KG1 (cell line): ENCODE measurements at places on chromosomes 11 and 22.

GRCh38 chr11:131038597-131038996 is 122.3 kb upstream of the SNX19 start:
- DNase-seq: no peak

DNA sequence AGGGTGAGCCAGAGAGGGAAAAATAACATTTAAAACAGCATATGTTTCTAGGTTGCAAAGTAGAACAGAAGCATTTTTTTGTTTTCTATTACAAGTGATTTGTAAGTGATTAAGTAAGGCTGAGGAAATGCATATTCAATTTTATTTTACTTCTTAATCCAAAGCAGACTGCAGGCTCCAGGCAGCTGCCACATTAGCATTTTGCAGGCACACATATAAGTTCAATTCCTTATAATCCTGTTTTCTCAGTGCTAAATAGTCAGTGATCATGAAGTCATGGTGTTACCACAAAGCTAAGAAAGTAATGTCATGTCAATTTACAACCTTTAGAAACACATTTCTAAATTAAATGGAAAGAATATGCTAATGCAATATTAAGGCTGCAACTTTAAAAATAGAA is 149.8 kb downstream of the CNTN5 start:
- DNase-seq: no peak

DNA sequence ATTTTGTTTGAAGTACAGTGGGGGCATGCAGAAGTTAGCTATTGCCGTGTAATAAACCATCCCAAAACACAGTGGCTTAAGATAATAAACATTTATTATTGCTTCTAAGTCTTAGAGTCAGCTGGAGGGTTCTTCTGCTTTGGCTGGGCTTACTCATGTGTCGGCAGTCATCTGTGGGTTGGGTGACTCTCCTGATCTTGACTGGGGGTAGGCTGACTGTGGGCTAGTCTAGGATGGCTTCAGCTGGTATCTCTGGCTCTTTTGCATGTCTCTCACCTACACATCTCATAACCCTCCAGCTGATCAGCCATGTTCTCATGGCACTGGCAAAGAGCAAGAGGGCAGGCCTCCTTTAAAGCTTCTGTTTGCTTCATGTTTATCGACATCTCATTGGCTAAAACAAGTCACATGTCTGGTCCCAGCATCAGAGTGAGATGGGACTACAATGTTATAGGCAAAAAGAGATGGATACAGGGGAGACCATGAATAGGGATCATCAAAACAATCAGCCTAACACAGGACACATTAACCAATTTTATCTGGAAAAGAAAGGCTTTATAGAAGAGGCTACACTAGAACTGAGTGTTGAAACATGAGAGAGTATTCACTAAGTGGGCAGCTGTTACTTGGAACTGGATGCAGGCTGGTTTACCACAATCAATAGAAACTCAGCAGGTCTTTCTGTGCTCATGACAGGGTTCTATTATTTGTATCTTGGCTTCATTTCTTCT is 5.1 kb downstream of the LRRC51 start:
- DNase-seq: no peak

- no peak for DNase-seq
Observed at GRCh38 chr22:26461188-26461810, 22.3 kb downstream of the HPS4 start.

- no peak for DNase-seq
Observed at GRCh38 chr11:87859636-87860035, 315.6 kb downstream of the RAB38 start.

DNA sequence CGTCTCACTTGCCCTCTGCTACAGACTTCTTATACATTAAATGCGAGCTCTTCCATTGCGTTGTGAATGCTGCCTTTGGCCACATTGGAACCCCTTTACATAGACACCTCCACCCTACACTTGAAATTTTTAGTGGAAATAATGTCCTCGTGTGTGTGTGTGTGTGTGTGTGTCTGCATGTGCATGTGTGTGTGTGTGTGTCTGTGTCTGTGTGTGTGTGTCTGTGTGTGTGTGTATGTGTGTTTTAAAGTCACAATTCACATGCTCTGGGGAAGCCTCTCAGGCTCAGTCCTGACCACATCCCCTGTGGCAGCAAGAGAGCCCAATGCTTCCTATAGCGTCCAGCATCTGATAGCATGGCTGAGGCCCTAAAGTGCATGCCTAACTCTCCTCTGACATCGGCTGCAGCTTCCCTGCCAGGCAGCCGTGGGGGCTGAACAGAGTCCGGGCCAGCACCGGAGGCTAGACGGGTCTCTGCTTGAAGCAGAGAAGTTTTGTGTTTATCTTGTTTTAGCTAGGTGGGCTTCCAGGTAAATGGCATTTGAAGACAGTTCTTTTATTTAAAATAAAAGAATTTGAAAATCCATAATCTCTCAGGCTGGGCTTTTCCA is 64.5 kb upstream of the EMID1 start:
- DNase-seq: no peak

DNA sequence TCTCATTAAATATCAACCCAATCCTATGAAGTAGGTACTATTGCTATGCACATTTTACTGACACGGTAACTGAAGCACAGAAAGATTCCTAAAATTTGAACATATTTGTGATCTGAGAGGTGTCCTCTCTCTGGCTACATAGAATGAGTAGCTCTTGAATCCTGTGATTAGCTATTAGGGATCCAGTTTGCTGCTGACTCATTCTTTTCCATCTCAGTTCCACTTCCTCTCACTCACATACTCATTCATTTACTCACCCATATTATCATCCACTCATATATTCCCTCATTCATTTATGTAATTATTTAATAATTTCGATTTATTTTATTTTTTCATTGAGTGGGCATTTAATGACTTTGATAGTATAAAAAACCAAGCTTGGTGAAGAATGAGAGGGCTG is 42.7 kb downstream of the OR5B17 start:
- no peak for DNase-seq

DNA sequence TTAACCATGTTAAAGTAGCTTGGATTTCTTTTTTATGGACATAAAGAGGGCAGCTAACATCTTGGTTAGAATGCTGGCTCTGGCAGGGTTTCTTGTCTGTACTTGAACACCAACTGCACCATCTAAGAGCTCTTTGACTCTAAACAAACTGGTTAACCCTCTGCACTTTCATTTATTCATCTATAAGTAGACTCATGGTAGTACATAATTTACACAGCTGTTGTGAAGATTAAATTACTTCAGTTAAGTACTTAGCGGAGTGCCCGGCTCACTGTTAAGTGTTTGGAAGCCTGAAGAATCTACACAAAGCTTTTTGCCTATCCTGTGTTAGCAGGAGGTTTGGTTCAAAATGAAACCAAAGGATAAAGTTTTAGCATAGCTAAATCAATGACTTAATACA is 846.2 kb upstream of the API5 start:
- DNase-seq: no peak

GRCh38 chr11:120180551-120181232 is 30.1 kb upstream of the OAF start:
- DNase-seq: no peak

- DNase-seq: no peak
Observed at GRCh38 chr22:17095538-17095937, 10.7 kb downstream of the IL17RA start.

DNA sequence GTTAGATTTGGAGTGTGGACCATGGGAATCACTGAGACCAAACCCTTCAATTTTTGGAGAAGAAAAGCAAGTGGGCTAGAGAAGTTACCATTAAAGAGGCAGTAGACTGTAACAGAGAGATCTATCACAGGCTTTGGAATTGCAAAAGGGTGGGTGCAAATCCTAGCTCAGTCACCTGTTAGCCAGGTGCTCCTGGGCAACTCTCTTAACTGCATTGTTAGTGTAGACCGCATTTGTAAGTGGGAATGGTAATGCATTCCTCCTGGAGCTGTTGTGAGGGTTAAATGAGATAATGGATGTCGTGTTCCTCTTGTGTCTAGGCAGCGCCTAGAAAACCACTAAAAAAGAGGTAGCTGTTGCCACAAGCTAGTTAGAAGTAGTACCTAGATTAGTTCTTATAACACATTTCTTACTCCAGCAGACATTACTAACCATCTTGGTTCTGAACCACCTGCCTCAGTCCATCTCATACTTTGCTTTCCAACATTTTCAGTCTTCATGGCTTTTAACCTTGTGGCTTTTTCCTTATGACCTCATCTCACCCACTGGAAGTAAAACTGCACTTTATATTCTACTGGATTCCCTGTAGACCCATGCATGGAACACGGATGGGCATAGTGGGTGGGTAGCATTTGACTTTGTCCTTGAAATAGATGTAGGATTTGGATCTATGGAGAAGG is 153.0 kb downstream of the HIPK3 start:
- no peak for DNase-seq

- no peak for DNase-seq
Observed at GRCh38 chr11:16527525-16528246, 171.3 kb upstream of the SOX6 start.

GRCh38 chr11:8049084-8049483 is 31.9 kb upstream of the TUB start:
- DNase-seq: no peak

GRCh38 chr11:12890476-12890875 is 118.6 kb upstream of the RASSF10 start:
- DNase-seq: no peak

DNA sequence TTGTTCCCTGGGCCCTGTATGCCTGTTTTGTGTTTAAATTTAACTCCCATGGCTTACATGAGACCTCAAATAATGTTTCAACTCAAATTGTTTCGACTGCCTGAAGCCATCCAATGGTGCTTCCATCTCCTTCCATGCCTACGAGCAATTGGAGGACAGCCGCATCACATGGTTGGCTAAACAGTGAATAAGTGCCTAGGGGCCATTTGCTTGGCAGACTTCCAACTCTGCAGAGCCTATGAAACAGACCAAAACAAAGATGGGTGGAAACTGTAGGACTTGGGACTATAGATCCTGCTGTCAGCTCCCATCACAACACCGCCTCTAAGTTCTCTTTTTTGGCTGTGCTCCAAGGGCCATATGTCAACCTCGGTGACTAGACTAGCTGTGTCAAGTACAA is 84.1 kb downstream of the PARVA start:
- DNase-seq: no peak

GRCh38 chr11:10797531-10797930 is 11.2 kb downstream of the EIF4G2 start:
- no peak for DNase-seq

GRCh38 chr11:8287703-8288102 is 24.0 kb upstream of the LMO1 start:
- no peak for DNase-seq

DNA sequence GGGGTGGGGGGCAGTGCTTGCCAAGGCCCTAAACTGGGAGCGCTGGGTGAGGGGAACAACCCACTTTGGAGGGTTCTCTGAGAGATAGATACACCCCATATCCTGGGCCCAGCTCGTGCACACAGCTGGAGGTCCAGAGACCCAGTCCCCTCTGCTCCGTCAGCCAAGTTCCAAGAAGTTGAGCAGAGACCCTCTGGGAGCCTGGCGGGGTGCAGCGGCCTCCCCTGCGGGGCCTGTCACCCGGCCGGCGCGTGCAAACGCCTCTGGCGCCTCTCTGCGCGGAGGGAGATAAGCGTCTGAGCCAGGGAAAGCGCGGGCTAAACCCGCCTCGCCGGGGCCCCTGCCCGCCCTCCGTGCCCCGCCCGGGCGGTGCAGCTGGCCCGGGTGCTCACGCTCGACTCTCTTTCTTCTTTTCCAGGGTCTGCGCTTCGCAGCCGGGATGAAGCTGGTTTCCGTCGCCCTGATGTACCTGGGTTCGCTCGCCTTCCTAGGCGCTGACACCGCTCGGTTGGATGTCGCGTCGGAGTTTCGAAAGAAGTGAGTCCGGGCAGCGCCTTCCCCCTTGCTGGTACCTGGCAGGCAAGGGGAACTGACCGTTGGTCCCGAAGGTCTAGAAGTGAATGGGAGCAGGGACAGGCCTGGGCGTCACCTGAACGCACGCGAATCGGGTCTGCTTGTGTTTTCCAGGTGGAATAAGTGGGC is 540 bp downstream of the ADM start:
- no peak for DNase-seq

DNA sequence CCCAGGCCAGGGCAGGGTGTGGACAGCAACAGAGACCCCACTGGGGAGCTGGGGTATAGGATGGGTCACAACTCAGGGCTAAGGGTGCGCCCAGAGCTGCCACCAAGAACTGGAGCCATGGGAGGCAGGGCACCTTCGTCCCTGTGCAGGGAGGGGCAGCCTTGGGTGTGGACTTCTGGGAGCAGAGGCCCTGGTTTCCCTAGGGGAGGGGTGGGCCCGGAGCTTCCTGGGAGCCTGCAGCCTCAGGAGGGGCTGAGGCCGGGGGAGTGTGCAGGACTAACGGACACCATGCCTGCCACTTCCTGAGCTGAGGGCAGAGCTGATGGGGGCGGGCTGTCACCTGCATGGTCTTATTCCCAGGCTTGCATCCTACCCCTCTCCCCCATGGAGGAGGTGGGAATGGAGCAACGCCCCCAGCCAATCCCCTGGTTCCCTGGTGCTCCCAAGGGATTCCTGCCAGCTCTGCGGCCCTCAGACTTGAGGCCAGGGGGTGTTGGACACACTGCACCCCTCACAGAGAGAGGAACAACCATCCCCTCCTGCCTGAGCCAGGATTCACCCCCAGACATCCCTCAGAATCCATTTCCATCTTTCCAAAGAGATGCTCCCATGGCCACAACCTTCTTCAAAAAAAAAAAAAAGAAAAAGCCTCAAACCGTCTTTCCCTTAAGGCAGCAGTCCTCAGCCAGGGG is 225.7 kb downstream of the CTTN start:
- DNase-seq: no peak

DNA sequence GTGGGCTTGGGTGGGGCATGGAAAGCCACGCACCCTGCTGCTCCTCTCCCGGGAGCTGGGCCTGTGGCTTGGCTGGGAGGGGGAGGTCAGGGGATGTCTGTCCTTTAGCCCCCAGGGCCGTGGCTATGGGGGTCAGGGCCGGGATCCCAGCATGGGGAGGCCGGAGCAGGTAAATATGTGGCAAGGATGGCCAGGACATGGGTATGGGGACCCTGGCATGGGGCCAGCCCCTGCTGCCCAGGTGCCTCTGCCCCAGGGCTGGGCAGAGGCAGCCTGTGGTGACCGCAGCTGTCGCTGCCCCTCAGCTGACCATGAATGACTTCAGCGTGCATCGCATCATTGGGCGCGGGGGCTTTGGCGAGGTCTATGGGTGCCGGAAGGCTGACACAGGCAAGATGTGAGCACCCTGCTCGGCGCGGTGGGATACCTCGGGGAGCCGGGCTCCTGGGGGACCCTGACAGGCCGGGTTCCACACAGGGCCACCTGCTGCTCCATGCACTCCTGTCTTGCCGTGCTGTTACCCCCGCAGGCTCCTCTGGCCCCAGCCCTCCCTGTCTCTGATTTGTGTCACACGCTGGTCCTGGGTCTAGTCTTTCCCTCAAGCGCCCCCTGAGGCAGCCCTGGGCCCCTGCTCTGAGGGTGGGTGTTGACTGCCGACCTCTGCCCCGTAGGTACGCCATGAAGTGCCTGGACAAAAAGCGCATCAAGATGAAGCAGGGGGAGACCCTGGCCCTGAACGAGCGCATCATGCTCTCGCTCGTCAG is 8.1 kb upstream of the ANKRD13D start:
- DNase-seq: no peak

GRCh38 chr11:106076919-106077608 is at the start of gene KBTBD3:
Gene KBTBD3, minus strand, starts transcription at chr11:106077347. Its CDS starts 18,250 bp downstream, at chr11:106059097.
- peak; percentile 99 for DNase-seq
